ENCODE measurements at places on chromosomes 1 and 21.

DNA sequence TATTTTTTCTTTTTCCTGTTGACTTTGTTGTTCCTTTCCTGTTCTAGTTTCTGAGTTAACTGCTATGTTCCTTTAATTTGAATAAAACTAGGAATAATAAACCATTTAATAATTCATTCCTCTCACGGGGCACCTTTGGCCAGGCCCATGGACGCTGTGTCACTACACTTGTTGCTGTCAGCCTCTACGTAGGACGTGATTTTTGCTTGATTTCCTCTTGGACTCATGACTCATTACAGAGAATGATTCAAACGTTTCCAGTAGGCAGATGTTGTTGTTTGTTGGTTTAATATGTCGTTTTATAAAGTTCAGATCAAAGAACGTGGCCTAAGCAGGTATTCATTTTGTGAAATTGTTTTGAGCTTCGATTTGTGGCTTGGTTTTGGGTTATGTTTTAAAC is 9.1 kb upstream of the SLC19A1 start:
- DNase-seq: no peak

DNA sequence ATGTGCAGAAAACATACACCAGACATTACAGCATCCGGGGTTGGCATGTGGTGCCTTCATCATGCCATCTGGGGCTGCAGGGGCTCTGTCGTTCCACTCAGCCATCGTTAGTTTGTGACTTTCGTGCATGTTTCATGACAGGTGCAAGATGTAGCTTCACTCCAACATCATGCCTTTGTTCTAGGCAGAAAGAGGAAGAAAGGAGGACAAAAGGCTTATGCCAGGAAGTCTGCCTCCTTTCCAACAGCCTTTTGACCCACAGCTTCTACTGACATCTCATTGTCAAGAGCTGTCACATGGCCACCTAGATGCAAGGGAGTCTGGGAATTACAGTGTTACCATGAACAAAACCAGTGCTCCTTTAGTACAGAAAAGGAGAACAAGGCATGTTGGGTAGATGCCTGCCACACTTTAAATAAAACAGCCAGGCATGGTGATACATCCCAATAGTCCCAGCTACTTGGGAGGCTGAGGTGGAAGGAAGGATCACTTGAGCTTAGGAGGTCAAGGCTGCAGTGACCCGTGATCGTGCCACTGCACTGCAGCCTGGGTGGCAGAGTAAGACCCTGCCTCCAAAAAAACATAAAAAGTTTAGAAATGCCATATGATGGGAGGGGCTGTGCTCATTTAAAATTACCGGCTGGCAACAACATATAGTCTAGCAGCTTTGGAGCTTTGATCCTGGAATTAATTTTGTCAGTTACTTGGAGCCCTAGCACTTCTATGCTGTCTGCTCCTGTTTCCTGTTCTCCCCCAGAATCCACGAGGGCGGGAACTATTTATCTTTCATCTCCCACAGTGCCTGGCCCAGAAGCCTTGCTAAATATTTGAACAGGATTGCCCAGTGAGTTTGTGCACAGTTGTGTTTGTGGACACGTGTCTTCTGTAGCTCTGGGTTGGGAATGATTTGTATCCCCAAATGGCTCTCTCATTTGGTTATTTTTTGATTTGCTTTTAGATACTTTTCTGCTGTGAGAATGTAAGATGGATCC is 7.4 kb downstream of the DOP1B start:
- no peak for DNase-seq

DNA sequence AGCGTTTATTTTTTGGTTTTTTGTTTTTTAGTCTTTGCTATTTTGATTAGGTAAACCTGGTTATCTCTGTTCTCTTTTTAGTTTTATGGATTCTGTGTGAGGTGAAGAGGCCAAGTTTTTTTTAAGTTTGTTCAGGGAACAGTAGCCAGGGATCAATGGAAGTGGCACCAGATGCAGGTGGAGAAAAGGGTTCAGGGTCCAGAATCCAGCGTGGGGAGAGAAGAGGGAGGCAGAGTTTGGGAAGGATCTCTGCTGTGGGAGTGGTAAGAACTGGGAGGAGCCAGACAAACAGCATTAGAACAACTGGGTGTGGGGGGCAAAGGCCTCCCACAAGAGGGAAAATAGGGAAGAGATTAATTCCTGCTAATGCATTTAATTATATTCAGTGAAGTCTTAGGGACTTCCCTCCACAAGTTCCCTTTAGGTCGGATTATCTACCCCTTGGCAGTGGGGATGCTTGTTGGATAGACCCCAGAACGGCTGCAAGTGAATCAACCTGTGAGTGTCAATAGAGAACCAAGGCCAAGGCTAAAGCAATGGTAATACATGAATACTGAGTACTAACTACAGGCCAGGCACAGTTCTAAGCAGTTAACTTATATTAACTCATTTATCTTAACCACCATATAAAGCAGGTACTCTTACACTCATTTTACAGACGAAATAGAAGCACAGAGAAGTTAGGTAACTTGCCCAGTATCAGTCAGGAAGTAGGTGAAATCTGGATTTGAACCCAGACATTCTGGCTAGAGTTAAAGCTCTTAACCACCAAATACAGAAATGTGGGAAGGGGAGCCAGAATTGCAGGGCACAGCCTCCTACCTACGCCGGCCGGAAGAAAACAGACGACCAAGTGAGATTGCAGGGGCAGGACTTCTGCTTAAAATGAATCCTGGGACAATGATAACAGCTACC is 498 bp downstream of the GNAT2 start:
- no peak for DNase-seq

- DNase-seq: no peak
Measured at GRCh38 chr1:52659851-52660596, 27.1 kb downstream of the SHISAL2A start.

- no peak for DNase-seq
Measured at GRCh38 chr1:55107101-55107500, 67.8 kb downstream of the PCSK9 start.
